ENCODE measurements at places on chromosomes 12 and 14.

DNA sequence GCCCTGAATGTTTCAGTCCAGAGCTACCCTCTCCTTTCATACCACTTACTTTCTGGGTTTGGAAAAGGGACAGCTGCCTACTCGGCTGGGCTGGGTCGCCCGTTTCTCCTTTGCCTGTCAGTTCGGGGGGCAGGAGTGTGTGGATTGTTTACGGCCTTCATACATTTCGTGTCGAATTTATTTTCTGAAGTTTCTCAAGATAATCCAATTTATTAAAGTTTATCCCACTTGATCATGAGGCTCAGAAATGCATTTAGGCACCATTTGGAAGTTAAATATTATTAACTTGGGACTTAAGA is 608 bp downstream of the ZNF410 start:
- DNase-seq, result no peak

DNA sequence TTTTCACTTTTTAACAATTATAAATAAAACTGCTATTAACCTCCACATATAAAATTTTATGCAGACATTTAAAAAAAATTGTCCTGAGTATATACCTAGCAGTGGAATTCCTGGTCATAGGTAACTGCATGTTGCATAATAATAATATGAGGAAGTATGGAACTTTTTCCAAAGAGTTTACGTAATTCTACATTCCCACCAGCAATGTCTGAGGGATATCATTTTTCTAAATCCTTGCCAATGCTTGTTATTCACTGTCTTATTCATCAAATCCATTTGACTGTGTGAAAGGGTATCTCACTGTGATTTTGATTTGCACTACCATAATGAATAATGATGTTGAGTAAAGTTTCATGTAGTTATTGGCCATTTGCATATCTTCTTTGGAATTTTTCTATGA is 393.8 kb downstream of the LRFN5 start:
- DNase-seq, result no peak

DNA sequence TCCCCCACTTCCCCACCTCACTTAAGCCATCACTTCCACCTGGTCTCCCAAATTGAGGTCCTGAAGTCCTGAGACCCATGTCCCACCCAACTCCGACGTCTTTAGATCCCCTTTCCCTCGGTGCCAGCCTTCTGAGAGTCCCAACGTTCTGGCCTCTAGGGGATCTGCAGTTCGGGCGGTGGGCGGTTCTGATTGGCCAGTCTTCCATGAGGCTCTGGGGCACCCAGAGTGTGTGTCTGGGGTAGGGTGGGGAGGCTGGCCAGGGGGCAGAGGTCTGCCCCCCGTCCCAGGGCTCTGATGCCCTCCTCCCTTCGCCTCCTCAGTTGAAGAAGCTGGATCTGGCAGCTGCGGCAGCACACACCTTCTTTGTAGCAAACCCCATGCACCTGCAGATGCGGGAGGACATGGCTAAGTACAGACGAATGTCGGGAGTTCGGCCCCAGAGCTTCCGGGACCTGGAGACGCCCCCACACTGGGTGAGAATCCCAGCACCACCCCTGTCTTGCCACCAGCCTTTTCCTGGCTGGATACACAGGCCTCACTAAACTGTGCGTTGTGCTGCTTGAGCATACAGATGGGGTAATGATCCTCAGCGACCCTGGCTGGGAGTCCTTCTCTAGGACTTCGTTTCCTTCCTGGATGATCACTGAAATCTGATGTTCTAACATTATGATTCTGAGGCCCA is 1.5 kb downstream of the P3H3 start:
- DNase-seq, result no peak

DNA sequence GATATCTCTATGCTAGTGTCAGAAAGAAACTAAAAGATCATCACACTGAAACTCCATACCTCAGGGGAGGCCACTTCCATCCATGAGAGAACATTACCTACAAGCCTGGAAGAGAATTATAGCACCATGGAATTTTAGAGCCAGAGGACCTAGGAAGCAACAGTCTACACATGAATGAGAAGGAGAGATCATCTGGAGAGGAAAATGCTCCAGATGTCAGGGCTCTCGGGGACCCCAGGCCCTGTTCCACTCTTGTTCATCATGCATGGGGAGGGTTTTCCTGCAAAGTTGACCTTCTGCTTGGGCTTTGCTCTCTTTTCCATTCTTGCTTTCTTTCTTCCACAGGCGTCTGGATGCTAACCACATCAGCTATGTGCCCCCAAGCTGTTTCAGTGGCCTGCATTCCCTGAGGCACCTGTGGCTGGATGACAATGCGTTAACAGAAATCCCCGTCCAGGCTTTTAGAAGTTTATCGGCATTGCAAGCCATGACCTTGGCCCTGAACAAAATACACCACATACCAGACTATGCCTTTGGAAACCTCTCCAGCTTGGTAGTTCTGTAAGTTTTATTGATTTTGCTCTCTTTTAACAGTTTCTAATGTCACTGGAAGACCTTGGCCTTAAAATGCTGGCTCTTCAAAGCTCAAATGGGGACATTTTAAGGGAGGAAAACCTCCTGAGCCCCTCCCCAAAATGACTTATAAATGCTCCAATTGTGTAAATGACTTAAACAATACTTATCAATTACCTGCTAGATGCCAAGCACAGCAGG is 110.7 kb downstream of the ZFC3H1 start:
- no peak for DNase-seq

GRCh38 chr12:98243190-98243589 is 272.2 kb upstream of the TMPO start:
- no peak for DNase-seq

GRCh38 chr14:89419973-89420482 is 3.0 kb upstream of the FOXN3 start:
- DNase-seq, result no peak

GRCh38 chr14:103074729-103075367 is 9.2 kb upstream of the LBHD2 start:
- peak; percentile 25 for DNase-seq

GRCh38 chr14:25111061-25111601 is 61.2 kb upstream of the STXBP6 start:
- DNase-seq, result no peak

DNA sequence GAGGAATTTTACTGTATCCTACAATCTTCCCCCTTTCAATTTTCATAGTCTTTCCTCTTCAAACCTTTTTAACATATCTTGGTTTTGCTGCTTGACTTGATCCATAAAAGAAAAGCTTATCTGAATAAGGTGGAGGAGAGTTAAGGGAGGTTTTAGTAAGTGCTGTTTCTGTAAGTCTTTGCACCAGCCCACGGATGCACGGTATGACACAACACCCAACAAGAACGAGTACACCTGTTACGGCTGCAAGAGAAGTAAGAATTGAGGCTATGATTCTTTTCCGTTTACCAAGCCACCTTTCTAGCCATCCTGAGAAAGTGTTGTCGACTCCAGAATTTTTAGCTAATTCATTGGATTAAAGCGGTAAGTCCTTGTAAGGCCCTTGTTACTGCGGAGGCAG is 26.1 kb upstream of the CPNE8 start:
- DNase-seq, result no peak

DNA sequence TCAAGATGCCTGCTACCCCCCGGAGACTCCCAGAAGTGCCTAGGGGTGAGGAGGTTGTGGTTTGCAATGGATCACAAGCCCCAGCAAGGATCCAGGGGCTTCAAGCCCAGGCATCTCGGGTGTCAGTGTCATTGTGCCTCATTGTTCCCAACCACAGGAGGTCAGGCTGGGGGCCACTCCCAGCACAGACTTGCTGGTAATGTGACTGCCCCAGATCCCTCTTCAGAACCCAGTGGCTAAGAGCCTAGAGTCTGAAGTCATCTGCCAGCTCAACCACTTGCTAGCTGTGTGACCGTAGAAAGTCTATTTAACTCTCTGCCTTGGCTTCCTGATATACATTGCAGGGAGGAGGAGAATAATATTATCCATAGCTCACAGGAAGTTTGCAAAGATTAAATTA is 7.7 kb upstream of the ASB2 start:
- no peak for DNase-seq
